Mesothelial cell of epicardium (in vitro differentiated cells): ENCODE measurements at places on chromosomes 1 and 21. TPM values are rescaled to one million over a fixed set of nuclear protein-coding genes. Genes with fewer than 3 reads are reported as not detected.

Gene FOXO6
- total RNA-seq, result 34.8 to 38.4 TPM (median 37.4 TPM) in 3 replicates

Gene CRNN
- total RNA-seq, result not detected in 3 replicates

Gene SLC37A1
- 13.0 to 15.9 TPM (median 14.8 TPM) in 3 replicates for total RNA-seq

Gene MMEL1
- 2.2 to 4.5 TPM (median 3.4 TPM) in 3 replicates for total RNA-seq

Gene HSD3B2
- total RNA-seq, result 0.29 to 0.35 TPM (median 0.32 TPM) in 3 replicates

Gene C1orf94
- total RNA-seq, result not detected in 3 replicates

Gene NBPF4
- not detected in 3 replicates for total RNA-seq

Gene OR14K1
- total RNA-seq, result not detected in 3 replicates

Gene DNALI1
- 12.5 to 15.7 TPM (median 14.9 TPM) in 3 replicates for total RNA-seq

Gene VWA1
- total RNA-seq, result 57.0 to 59.1 TPM (median 57.7 TPM) in 3 replicates

Gene CNKSR1
- total RNA-seq, result 50.2 to 53.9 TPM (median 52.2 TPM) in 3 replicates

Gene HOOK1
- 57.2 to 73.7 TPM (median 67.6 TPM) in 3 replicates for total RNA-seq

Gene DCST2
- 1.8 to 2.9 TPM (median 1.9 TPM) in 3 replicates for total RNA-seq

Gene CXADR
- 36.8 to 41.0 TPM (median 37.5 TPM) in 3 replicates for total RNA-seq

Gene PROX1
- total RNA-seq, result 0.58 to 1.4 TPM (median 1.4 TPM) in 3 replicates

Gene CFAP126
- total RNA-seq, result not detected in 3 replicates

Gene MEX3A
- 107 to 112 TPM (median 112 TPM) in 3 replicates for total RNA-seq

Gene ATG4C
- 11.1 to 11.4 TPM (median 11.3 TPM) in 3 replicates for total RNA-seq

Gene PBX1
- total RNA-seq, result 699 to 723 TPM (median 719 TPM) in 3 replicates

Gene OLIG1
- total RNA-seq, result not detected in 3 replicates
